ENCODE measurements at places on chromosomes 5 and 9.

- no peak for DNase-seq
Observed at GRCh38 chr9:14156046-14156445, 157.9 kb downstream of the NFIB start.

GRCh38 chr5:76104027-76104426 lies 20.8 kb downstream of the SV2C start:
- no peak for DNase-seq

GRCh38 chr5:54942064-54942778 lies 43.2 kb downstream of the ESM1 start:
- no peak for DNase-seq

- no peak for DNase-seq
Observed at GRCh38 chr5:143045062-143045461, 274.9 kb downstream of the ARHGAP26 start.

DNA sequence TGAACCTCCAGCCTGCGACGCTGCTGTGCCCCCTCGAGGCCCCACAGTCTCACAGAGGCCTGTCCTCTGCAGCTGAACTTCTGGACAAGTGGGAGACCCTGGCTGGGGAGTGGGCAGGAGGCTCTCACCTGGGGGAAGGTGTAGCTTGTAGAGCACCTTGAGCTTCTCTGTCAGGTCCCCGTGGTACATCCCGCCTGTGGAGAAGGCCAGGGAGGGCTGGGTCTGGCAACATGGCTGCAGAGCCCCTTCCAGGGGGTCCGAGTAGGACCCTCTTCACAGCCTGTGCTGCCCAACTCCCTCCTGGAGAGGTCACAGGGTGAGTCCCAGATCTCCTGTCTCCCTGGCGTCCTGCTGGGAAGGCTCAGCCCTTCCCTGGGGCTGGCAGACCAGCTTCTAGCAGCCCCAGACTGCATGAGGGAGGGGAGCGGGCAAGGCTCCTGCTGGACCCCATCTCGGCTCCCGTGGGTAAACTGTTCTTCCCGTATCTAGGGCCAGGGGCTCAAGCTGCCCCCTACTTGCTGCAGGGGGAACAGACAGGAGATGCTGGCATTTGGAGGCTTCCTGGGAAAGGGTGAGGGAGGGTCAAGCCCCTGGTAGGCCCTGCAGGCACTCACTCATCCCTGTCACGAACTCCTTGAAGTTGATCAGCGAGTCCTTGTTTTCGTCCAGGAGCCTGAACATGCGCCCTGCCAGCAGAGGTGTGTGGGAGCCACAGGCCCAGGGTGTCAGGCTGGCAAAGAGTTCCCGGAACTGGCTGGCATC lies 11.2 kb upstream of the MRNIP start:
- DNase-seq = no peak

DNA sequence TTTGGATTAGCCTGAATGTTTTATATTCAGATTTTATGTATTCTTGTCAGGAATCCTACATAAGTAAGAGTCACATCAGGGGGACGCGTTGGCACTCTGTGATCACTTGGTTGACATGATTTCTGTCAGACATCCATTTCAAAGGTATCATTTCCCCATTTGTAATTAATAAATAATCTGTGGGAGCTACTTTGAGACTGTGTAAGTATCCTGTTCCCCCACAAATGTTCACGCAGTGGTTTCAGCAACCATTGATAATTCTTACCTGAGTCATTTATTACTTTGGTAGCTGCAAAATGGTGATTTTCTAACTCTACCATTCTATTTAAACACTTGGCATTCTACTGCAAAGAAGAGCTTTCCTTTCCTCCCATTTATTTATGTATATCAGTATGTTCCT lies 56.9 kb upstream of the TBC1D2 start:
- no peak for DNase-seq

- no peak for DNase-seq
Observed at GRCh38 chr9:130372057-130372456, 72.7 kb upstream of the ASS1 start.

DNA sequence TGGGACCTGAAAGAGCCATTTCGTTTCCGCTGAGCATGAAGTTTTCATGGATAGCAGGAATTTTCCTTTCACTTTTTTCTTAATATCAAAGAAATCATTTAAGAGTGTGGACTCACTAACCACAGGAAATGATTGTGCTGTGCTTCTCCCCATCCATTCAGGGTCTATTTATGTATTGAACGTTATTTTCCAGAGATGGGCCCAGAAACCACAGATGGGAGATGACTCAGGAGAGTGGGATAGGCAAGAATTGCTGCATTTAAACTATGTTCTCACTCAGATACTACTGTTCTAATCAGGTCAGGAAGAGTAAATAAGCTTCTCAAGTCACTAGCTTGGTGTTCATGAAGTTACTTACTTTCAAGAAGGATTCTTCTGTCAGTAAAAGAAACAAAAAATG lies 763.8 kb downstream of the DTWD2 start:
- DNase-seq = no peak

GRCh38 chr5:122091936-122092600 lies 14.0 kb upstream of the LOX start:
- no peak for DNase-seq

- no peak for DNase-seq
Observed at GRCh38 chr9:128729766-128730517, 6.0 kb upstream of the ZDHHC12 start.

- no peak for DNase-seq
Observed at GRCh38 chr9:128020692-128021091, 39.9 kb upstream of the EEIG1 start.

GRCh38 chr9:26551451-26551850 lies 341.2 kb downstream of the CAAP1 start:
- no peak for DNase-seq

DNA sequence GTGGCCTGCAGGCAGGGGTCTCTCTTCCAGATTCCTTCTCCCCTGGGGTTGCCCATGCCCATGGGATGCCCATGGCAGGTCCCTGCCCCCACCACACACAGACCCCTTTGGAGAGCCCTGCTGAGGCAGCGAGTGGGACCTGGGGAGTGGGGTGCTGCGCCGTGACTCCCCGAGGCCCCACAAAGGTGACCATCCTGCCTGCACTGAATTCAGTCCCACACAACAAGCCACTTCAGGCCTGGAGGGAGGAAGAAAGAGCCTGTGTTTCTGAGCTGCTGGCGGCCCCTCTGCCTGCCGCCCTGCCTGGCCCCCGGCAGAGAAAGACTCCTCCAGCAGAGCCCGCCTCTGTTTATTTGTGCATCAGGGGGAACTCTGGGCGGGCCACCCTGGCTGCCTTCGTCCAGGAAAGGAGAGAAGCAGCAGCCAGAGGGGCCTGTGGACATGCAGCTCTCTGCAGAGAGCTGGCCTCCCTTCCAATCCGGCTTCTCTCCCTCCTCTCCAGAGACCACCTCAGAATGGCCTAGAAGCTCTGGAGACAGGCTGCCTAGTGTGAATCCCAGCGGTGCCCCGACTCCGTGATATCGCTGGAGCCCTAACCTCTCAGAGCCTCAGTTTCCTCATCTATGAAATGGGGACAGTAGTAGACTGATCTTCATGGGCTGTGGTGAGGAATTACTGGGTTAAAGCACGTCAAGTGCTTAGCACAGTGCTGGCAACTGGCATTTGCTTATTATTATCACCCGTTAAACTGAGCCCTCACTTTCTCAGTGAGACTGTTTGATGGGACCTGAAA lies 72.9 kb downstream of the COL27A1 start:
- DNase-seq = no peak

GRCh38 chr5:116754556-116754955 lies 179.9 kb upstream of the SEMA6A start:
- DNase-seq = no peak

DNA sequence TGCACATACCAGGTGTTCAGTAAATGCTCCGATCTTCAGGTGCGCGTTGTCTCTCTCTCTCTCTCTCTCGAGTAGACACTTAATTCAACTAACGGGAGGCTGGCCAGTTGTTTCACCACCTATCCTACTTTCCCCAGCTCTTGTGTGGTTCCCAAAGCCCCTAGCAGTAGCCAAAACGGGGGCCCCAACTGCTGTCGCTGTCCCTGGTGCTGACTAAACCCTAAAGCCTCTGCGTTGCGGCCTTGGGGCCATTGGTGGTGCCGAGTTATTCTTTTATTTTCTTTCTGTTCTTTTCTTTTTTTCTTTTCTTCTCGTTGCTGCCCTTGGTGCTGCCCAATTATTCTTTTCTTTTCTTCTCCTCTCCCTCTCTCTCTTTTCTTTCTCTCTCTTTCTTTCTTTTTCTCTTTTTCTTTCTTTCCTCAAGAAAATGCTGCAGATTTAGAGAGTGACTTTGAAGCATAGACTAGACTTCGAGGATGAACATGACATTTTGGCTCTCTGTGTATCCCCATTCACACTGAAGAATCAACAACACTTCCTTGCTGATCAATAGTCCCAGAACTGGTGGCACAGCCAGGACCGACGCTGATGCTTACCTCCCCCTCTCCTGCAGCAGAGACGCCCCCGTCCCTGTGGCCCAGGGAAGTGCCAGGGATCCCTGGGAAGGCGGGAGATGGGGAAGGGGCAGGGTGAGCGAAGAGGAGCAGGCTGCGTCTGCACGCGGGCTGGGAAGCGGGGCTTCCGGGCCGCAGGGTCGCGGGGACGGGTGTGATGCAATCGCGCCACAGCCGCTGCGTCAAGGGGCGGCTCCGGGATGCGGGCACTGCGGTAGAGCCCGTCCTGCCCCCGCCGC lies at the start of gene FBLL1:
Gene FBLL1, plus strand, starts transcription at position 785 of the 853 bp plus-strand sequence. CDS start 200 bp downstream, outside the sequence.
- peak; percentile 70 for DNase-seq

- DNase-seq = no peak
Observed at GRCh38 chr5:84825606-84826005, 440.9 kb upstream of the EDIL3 start.

DNA sequence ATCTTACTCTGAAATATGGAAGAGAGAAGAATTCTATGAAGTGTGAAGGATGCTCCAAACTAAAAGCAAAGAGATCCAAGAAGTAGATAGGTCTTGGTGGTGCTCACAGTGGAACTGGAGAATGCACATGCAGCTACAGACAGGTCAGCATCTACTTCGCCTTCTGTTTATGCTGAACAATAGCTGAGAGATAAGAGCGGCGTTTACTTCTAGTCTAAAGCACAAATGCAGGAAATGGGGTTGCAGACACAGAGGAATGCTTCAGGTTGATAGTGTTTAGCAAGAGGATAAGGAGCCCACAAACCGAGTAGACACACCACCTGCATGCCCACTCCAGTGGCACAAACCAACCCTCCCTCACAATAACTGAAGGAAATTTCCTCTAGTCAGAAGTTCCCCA lies 180.0 kb upstream of the RGMB start:
- DNase-seq = no peak

GRCh38 chr5:120152472-120152871 lies 311.6 kb upstream of the PRR16 start:
- no peak for DNase-seq

GRCh38 chr9:137076636-137077009 lies 694 bp upstream of the UAP1L1 start:
- DNase-seq = no peak

DNA sequence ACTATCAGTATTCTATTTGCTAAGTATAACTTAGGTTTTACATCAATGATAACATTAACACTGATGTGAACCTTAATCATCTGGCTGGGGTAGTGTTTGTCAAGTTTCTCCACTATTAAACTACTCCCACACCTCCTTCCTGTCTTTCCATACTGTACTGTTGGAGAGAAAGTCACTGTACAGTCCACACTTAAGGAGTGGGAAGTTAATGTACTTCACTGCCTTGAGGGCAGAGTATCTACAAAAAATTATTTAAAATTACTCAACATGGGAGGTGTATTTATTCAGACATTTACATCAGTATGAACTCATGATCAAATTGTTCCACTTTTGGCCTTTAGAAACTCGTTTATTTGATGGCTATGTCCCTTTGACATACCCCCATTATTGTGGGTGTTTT lies 11.9 kb downstream of the UHRF2 start:
- no peak for DNase-seq

DNA sequence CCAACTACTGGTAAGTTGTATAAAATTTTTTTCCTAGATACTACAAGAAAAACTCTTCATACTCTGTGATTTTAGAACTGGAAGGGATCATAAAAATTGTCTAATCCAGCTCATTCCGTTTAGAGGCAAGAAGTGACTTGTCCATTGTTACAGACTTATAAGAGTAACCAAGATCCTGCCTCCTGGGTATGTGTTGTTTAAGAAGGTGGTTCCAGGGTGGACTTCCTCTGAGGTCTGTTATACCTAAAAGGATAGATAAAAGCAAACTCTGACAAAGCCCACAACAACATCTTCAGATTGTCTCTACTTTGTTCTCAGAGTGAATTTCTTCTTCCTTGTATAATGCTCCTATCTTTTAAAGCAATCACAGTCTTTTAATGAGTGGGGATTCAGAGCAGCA lies 24.2 kb downstream of the TGFBR1 start:
- no peak for DNase-seq

GRCh38 chr5:134184155-134185135 lies 7.7 kb upstream of the SKP1 start:
- DNase-seq = peak; percentile 64

DNA sequence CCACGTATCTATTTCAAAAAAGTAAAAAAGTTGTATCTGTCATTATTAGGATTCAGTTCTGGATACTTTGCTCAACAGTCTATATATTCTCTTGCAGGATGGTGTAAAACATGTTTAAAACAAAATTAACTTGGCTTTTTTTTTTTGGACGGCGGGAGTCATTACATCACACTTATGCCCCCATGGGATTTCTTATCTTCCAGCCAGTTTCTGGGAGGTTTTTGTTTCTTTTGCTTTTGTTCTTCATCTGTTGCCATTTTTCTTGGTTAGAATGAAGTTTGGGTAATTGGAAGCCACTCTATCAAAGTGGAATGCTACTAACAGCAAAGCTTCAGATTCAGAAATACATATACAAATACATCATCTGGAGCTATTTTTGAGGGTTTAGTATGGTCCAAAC lies 1.8 kb upstream of the STARD4 start:
- no peak for DNase-seq

- no peak for DNase-seq
Observed at GRCh38 chr5:178206166-178207101, 2.1 kb downstream of the HNRNPAB start.

DNA sequence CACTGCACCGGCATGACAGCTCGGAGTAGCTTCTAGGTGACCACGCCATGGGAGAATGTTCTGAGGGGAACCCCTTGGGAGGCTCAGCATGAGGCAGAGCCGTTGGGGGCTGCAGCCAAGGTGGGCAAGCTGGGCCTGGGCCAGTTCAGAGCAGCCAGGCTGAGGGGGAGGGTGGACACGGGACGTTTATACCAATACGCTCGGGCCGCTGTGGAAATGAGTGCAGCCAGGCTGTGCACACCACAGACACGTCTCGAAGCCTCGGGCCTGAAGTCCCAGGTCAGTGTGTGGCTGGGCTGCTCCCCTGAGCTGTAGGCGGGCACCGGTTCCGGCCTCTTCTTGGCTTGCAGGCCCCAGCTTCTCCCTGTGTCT lies 28.9 kb upstream of the SLC12A7 start:
- DNase-seq = no peak

DNA sequence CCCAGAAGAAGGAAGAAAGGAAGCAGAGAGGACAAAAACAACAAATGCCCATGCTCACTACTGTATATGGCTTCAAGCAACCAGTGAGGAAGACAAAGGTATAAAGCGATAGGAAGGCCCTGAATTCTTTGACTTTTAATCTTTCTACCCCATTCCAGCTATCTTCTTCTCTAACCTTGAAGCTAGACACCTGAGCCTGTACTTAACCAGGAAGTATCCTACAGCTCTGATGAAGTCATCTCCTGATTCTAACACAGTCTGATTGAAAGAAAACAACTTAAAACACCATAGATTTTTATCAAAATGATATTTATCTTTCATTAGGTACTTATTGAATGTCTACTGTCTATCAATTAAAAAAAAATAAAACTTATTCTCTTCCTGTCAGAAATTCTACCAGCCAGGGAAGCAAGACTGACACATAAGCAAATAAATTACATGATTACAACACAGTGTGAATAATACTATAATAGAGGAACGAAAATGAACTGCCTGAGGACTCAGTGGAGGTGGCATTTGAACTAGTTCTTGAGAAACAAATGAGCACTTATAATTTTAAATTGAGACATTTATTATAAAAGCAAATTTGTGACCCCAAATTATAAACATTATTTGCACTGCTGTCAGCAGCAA lies 123.3 kb upstream of the ELL2 start:
- DNase-seq = no peak

Measured in head of caudate nucleus (tissue), 42 donors.